ENCODE measurements at places on chromosomes 11 and 22.

DNA sequence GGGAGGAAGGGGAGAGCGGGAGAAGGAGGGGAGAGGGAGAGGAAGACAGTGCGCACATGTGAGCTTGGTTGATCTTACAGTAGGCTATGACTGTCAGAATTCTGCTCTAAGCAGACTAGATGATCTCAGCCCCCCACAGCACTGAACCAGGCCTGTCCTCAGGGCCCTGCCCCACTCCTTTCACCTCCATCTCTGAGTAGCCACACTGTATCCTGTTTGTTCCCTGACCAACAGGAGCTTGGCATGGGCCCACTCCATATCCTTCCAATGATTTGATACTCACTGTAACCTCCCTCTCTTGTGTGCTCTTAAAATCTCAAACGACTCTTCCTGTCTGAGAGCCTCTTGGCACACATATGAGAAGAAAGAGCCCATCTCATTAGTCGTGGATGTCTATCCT is 86.1 kb upstream of the PARVA start:
- no peak for DNase-seq

GRCh38 chr11:74592063-74592440 is 330 bp upstream of the POLD3 start:
- no peak for DNase-seq

- no peak for DNase-seq
These were observed 5.4 kb upstream of the MICAL3 start for GRCh38 chr22:18029686-18030267.

DNA sequence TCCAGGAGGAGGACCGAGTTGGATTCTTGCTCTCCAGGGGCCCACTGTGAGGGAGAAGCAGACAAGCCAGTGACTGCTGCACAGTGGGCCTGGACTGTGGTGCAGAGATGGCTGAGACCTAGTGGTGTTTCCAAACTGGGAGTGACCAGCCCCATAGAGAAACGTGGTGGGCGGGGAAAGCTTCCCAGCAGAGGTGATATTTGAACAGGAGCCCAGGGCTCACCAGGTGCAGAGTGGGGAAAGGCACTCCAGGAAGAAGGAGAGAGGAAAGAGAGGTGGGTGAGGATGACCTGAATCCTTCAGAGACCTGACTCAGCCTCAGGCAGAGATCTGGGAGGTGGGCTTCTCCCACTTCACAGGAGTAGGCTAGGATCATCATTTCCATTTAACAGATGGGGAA is 52.1 kb upstream of the RASD2 start:
- DNase-seq = no peak

GRCh38 chr11:113578715-113579250 is 103.6 kb upstream of the DRD2 start:
- DNase-seq = no peak

GRCh38 chr11:67027943-67028542 is 5.1 kb downstream of the SYT12 start:
- DNase-seq = no peak

DNA sequence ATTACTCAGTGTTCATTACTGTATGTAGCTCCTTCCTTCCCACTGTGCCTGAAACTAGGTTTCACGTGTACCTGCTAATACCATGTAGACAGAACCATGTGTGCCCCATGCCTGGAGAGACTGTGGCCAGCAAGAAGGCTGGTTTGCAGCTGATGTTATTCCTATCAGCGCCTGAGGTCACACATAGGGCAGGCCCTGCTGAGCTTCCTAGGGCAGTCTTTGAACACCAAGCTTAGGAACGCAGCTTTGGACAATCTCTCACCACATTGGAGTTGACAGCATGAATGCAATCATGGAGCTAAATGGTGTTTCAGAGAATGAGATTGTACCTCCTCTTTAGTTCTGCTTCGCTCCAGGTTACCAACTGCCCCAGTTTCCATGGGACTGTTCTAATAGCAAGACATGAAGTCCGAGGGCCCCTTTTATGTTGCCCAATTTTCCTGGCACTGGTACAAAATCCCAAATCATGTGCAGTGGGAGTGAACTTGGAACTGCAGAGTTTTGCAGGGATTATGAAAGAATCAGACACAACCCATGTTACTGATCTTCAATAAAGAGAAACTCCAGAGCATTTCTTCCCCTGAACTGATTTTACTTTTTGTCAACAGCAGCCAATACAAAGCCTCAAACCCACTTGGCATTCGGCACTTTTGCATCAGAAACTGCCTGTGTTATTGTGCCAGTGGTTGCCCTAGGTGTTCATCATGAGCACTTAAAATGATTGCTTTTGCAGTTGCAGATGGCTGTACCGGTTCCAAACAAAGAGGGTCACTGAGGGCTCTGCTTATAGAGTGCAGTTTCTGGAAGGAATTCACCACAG is 154.2 kb upstream of the TTC12 start:
- DNase-seq = no peak
